ENCODE measurements at places on chromosomes 1 and 21.
A peak's percentile ranks its signal among the peaks of the same experiment; 100 is the strongest.

GRCh38 chr1:206864939-206865671, at the start of gene IL20:
TSS of gene IL20 (plus strand) at chr1:206865623. CDS start at chr1:206865853, 230 bp downstream.
- peak; percentile 84 for DNase-seq

- no peak for DNase-seq
These were observed 71.7 kb downstream of the NRIP1 start for GRCh38 chr21:14993115-14993514.

DNA sequence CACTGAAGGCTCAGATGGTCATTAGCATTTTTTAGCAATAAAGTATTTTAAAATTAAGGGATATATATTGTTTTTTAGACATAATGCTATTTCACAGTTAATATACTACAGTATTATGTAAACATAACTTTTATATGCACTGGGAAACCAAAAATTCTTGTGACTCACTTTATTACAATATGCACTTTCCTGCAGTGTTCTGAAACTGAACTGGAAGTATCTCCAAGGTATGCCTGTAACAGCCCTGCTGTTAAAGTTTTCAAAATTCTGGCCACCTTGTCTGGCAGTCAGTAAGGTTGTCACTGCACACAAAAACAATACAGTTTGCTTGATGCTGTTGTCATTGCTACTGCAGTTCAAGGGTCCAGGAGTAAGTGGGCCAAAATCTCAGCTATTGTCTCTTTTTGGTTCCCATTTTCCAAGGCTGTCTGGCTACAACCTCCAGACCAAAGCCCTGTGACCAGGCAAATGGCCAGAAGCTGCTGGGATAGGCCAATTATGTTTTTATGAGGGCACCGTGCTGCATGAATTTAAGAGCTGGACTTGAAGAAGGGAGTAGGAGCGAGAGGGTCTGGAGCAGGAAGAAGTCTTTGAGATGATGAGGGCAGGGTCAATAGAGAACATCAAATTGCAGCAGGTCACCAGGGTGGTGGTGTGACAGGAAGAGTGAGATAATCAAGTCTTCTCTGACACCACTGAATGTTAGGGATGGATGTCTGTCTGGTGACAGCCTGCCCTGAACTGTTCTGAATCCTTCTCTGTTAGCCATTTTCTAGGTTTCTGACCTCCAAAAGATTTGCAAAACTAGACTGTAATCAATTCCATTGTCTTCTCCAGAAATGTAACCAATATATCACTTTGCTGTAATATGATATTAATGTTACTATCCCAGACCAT, 82.3 kb upstream of the CACHD1 start:
- no peak for DNase-seq

DNA sequence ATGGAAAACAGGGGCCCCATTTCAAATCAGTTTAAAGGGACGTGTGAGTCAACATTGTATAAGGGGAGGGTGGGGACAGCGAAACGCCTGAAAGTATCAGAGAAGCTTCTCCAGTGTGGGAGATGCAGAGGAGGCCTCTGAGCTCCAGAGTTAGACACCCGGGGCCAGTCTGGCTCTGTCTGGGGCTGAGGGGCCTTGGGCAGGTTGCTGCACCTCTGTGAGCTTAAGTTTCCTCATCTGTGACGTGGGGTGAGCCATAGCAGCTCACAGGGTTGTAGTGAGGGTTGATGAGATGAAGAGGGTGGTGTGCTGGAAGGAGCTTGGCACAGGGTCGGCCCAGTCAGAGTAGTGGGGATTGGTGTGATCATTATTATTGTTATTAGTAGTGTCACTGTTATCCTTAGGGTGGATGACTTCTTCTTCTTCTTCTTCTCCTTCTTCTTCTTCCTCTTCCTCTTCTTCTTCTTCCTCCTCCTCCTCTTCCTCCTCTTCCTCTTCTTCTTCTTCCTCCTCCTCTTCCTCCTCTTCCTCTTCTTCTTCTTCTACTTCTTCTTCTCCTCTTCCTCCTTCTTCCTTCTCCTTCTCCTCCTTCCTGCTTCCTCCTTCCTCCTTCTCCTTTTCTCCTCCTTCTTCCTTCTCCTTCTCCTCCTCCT, 282.0 kb downstream of the PTPRU start:
- peak; percentile 56 for DNase-seq

GRCh38 chr1:33081554-33082305, 777 bp downstream of the AZIN2 start:
- no peak for DNase-seq

- DNase-seq: no peak
These were observed 860 bp downstream of the SDC3 start for GRCh38 chr1:30907481-30908315.

DNA sequence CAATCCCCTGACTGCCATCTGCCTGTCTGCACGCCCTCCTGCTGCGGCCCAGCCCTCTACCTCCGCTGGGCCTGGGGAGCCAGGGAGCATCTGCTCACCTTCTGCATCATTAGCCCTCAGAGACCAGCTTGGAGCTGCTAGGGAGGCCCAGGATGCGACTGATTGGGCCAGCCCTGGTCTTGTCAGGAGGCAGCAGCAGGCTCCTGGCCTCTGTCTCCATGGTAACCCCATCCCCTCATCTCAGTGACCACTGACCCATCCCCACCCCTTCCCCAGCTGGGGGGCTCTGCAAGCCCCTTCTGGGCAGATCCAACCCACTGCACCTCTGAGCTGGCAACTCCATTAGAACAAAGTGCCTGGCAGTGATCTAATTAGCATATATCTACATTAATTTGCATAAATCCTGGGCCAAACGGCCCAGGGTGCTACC, 37.7 kb downstream of the NKAIN1 start:
- DNase-seq: no peak

- DNase-seq: peak; percentile 57
These were observed 302.8 kb downstream of the MATN1 start for GRCh38 chr1:30420519-30421050.

DNA sequence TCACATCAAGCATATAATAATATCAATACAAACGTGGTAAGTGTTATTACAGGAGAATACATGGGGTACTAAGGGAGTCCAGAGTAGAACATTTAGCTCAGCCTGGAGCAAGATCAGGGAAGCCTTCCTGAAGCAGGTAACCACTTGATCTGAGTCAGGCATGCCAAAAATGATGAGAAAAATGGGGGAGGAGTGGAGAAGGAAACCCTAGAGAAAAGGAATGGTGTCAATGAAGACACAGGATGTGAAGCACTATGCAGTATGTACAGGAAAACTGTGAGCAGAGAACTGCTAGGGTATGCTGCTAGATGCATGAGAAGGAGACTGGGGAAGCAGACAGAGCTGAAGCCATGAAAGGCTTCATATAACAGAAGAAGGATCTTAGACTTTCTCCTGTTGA, 84.7 kb downstream of the NOTCH2 start:
- DNase-seq: no peak

DNA sequence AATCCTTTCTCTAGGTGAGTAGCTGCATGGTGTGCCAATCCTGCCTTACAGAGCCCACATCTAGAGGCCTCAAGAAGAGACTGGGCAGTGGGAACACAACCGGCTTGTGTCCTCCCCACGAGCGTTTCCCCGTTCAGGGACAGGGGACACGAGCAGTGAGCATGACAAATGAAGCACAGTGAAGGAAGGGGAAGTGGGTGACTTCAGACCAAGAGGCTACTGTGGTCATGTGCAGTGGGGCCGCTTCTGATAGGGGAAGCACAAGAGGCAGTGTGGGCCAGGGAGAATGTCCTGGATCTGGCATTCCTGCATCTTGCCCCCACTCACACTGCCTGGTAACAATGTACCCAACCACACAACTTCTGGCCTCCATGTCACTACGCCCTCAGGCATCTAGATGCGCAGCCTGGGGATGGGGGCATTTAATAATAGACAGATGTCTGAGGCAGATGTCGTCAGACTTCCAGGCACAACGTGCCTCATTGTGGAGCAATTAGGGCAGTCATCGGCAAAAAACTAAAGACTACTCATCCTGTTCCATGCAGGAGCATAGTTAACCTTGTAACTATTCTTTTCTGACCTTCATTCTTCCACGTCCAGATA, 155.6 kb upstream of the NBPF11 start:
- DNase-seq: no peak

DNA sequence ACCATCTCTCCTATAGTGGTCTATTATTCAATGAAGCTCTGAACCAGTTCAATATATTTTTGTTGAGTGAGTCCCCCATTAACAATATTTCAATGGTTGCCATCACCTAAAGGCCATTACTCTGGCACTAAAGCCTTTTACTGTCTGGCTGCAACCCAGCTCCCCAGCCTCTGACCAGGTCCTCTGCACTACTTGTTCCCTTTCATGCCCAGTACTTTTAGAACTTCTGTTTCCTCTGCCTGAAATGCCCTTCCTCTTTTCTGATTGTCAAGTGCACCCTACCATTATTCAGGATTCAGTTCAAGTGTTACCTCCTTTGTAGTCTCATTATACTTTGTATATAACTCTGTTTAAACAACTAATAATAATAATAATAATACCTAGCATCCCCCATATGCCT, 30.4 kb upstream of the ZFYVE9 start:
- DNase-seq: no peak

GRCh38 chr1:46415514-46415913, 21.4 kb downstream of the FAAH start:
- DNase-seq: no peak

DNA sequence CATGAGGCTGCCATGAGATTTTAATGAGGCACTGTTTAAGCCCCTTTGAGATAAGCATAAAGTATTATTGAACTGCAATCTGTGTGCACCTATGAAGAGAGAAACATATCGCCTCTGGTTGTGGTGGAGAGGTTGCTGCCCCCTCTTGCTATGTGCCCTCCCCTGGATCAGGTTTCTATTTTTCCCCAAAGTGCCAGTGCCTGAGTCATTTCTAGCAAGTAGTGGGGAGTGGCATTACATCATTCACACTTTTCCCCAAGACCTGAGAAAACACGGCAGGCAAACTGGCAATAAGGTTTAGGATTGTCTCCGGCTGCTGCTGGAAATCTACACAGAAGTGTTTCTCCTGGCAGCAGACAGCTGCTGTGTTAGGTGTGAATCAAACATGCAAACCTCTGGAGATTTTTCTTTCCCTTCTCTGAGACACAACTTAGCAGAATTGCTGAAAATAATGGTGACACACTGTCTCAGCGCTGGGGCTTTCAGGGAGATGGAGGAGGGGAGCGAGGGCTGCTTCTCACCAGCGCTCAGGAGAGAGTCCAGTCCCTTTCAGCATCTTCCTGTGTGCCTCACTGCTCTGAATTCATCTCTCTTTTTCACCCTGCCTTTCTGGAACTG, 13.7 kb upstream of the RGS16 start:
- no peak for DNase-seq

- no peak for DNase-seq
These were observed 86.4 kb downstream of the NAV1 start for GRCh38 chr1:201625226-201625761.

GRCh38 chr1:23514111-23514679, 16.8 kb downstream of the E2F2 start:
- no peak for DNase-seq

GRCh38 chr1:227944931-227945890, 2.5 kb downstream of the WNT9A start:
- peak; percentile 84 for DNase-seq

GRCh38 chr1:202687370-202687769, 22.9 kb downstream of the SYT2 start:
- no peak for DNase-seq

DNA sequence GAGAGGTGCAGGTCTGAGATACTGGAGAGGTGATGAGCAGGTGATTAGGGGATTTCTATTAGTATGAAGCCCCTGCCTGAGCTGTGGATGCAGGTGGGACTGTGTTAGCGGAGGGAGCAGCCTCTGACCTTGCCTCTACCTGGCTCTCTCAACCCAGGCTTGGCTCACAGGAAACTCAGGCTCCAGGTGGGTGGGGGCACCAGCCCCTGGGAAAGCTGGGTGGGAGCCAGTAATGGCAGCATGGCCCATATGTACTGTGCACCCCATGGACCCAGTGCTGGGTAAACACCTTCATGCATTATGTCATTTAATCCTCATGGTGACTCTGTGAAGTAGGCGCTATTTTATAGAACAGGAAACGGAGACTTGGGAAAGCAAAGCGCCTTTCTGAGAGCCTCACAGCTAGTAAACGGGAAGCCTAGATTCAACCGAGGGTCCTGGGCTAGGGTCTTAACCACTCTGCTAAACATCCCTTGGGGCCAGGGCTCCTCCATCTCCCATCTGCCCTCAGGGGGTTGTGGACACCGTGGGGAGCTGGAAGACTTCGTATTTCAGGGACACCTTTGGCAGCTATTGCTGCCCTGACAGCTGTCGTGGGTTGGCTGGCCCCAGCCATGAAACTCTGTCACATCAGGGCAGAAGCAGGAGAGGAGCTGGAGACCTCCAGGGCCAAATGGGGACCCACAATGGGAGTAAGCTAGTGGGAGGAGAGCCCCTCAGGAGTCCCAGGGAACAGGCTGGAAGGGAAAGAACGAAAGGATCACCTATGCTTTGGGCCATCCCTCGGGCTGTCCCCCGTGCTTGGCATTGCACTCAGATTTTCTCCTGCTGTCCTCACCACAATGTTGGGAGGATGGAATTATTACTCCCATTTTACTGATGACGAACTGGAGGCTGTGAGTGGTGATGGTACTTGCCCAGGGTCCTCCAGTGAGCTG, 59.6 kb upstream of the CSF3R start:
- no peak for DNase-seq

DNA sequence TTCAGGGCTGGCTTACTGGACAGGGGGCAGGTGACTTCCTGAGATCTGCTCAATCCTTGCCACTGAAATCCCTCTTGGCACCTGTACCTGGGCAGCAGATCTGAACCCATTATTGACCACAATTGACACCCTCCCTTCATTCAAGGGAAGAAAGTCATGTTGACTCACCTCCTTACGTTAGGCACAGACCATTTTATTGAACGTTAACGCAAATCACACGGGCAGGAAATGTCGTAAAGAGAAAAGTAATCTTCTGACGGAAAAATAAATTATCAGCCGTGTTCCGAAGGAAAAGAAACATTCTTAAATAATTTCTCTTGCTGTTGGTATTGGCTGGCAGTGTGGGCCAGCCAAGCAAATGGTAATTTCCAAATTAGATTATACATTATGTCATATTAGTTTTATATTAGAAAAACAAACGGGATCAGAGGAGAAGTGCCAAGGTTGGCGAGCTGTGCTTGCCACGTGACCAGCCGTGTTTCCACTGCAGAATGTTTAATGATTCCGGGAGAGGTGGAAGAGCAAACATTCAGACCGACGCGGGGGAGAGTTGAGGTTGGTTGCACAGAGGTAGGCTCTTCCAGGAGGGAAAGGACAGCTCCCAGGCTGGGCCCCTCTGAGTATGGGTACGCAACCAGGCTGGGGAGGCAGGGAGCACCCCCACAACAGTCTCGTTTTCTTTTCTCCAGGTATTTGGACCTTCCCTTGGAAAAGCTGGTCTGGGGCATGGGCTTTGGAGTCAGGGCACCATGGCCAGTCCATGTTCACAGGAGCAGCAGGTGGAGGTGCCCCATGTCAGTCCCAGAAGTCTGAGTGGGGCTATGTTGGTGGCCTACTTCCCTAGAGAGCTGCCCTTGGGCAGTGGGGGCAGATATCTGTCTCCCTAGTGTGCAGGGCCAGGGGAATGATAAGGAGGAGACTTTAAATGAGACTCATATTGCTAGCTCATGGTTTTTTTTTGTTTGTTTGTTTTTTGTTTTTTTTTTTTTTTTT, 121.1 kb downstream of the FOXD2 start:
- no peak for DNase-seq
